Chondrocyte (in vitro differentiated cells): ENCODE measurements at places on chromosomes 5 and 9. TPM values are rescaled to one million over a fixed set of nuclear protein-coding genes. Genes with fewer than 3 reads are reported as not detected.

DNA sequence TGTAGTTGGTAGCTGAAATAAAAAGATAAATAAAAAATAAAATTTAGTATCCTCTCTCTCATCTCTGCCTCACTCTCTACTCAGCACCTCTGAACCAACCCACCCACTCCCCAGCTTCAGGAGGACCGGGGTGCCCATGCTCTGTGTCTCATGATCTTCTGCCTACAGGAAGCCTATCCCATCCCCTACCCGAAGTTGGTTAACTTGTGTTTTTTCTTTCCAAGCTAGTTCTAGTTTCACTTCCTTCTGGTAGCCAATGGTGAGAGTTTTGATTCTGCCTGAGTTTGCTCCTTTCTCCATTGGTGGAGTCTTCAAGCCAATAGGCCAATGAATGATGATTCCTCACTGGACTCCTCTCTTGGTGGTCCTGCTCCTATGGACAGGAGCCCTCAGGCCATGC is 32.1 kb downstream of the SNX24 start:
- no peak for DNase-seq
- no peaks in the 10 kb centered on the region for H3K27me3 ChIP-seq
- H3K4me3 ChIP-seq: no peak overlapping the region

- H3K36me3 ChIP-seq: peaks cover 5% of the 10 kb centered on the region
- H3K4me1 ChIP-seq: no peaks in the 10 kb centered on the region
- H3K4me3 ChIP-seq: no peak overlapping the region
Measured at GRCh38 chr9:17470036-17470813, 108.6 kb upstream of the SH3GL2 start.

DNA sequence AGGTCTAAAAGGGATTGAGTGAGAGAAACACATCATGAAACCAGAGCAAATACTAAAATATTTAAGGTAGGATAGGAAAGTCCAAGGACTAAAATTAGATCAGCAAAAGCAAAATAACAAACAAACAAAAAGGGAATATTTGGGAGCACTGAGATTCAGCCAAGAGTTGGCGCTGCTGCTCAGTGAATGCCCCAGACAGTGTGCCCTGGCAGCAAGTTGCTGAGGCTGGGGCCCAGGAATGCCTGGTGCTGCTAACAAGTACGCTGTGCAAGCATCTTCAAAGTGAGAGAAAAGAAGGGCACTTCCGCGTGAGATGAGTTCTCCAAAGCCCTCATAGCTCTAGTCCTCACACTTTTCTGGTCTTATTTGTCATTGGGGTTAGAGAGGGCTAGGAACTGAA is 603.3 kb downstream of the EFNA5 start:
- no peak overlapping the region for H3K4me3 ChIP-seq

- DNase-seq: no peak
- no peak overlapping the region for H3K4me3 ChIP-seq
- H3K36me3 ChIP-seq: peaks cover 3% of the 10 kb centered on the region
- H3K4me1 ChIP-seq: peaks cover 4% of the 10 kb centered on the region
- no peak overlapping the region for H3K27ac ChIP-seq
Measured at GRCh38 chr5:79702606-79703380, 13.2 kb downstream of the CMYA5 start.

DNA sequence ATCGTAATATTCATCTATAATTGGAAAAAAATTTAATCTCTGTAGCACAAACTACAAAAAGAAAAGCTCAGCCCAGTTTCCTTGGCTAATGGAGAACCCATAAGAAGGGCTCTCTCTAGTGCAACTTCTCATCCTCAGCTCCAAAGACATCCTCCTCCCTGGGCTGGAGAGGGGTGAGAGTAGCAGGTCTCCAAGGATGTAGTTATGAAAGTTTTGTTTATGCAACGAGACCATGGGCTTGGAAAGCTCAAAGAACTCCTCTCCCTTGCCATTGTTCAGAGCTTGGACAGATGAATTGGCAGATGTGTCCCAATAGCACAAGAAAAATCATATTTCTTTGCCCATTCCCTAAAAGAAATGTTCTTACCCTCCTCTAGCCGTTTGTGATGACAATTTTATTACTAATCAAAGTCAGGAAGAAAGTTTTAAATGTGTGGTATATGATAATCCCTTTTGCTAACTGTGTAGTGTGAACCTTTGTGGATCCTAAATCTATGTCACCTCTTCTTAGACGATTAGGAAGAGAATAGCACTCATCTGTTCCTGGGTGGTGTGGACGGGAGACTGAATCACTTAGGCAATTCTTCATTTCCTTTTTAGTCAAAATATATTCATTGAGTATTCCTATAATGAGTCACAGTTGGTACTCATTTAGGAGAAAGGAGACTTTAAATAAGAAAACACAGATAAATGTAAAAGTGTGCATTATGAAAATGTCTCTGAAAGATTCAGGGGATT is 52.2 kb downstream of the GARNL3 start:
- no peak overlapping the region for H3K27ac ChIP-seq
- peaks cover 15% of the 10 kb centered on the region for H3K4me1 ChIP-seq
- peaks cover 15% of the 10 kb centered on the region for H3K36me3 ChIP-seq

DNA sequence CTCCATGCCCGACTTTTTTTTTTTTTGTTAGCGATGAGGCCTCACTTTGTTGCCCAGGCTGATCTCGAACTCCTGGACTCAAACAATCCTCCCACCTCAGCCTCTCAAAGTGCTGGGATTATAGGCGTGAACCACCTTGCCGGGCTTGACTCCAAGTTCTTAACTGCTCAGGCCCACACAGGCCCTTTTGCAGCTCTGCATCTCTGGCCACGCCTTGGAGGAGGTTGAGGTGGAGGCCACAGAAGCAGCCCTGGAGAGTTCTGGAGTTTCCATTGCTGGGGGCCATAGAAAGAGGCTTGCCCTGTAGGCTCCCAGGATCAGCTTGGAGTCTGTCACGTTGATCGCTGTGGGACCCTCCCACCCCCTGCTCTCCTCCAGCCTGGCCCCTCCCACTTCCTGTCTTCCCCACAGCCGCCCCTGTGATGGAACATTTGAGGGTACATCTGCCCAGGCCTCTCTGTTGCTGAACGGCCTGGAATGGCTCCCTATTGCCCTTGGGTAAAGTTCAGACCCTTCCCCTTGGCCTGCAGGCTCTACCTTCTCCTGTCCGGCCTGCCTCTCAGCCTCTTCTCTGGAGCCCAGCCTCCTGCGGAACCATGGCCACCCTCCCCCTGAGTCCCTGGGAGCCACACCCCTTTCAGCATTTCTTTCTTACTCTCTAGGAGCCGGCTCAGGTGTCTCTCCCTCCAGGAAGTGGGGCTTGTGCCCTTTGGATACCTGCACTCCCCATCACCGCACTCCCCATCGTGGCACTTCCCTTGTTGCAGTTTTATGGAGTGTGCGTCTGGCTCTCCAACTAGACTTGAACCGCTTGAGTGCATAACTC is 30.4 kb upstream of the IER5L start:
- no peak for DNase-seq
- no peaks in the 10 kb centered on the region for H3K36me3 ChIP-seq
- H3K27me3 ChIP-seq: no peaks in the 10 kb centered on the region
- H3K27ac ChIP-seq: no peak overlapping the region

- H3K36me3 ChIP-seq: peaks cover 1% of the 10 kb centered on the region
- H3K4me1 ChIP-seq: peaks cover 5% of the 10 kb centered on the region
- H3K27ac ChIP-seq: no peak overlapping the region
Measured at GRCh38 chr5:98415663-98416062, 357.8 kb upstream of the RGMB start.

DNA sequence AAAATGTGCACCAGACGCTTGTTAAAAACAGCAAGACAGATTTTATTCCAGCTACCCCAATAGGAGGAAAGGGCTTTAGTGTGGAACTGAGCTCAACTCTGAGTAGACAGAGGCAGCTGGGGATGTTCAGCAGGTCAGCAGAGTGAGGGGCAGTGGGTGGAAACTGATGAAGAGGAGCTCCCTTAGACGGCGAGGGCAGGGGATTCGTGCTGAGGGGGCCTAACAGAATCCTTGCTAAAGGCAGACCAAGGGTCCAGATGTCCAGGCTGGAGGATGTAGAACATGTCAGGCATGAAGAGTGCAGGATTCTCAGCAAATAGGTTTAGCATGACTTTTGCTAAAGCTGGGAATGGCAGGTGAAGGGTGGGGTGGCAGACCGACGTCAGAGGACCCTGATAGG is 71.9 kb upstream of the OLFM1 start:
- no peaks in the 10 kb centered on the region for H3K36me3 ChIP-seq
- no peak overlapping the region for H3K4me3 ChIP-seq
- no peaks in the 10 kb centered on the region for H3K4me1 ChIP-seq
- peaks cover 42% of the 10 kb centered on the region for H3K27me3 ChIP-seq

DNA sequence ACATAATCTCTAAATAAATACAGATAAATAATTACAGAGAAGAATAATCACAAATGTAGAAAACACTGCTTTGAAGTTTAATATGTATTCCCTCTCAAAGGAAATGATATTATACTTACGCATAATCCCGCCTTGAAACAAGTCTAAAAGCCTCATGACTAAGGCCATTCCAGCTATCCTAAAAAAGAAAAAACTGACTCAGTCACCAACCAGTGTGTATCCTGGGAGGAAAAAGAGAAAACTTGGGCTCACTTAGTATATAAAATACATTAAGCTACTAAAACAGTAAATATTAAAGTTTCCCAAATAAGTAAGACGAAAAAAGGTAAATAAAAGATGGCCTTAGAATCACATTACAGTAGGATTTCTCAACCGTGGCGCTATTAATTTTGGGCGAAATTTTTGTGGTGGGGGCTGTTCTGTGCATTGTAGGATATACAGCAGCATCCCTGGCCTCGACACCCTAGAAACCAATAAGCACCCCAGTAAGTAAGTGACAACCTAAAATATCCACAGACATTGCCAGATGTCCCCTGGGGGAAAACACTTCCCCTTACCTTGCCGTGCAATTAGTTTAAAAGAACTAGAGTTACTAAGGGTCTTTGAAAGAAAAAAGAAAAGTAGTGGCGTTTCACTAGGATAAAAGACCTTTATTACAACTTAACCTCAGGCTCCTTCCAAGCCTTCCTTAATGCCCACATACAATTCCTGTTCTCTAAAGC is 1.1 kb downstream of the HSPA9 start:
- H3K4me3 ChIP-seq: peak overlapping the region; percentile 92

CDH9 gene
- total RNA-seq: not detected in 3 replicates

TPPP gene
- 0.07 to 0.70 TPM (median 0.56 TPM) in 3 replicates for total RNA-seq

CPLANE1 gene
- 23.9 to 36.7 TPM (median 25.8 TPM) in 3 replicates for total RNA-seq

ADAMTS2 gene
- total RNA-seq: 17.9 to 93.2 TPM (median 91.2 TPM) in 3 replicates

MACIR gene
- 10.2 to 16.9 TPM (median 16.0 TPM) in 3 replicates for total RNA-seq

DDX4 gene
- total RNA-seq: not detected in 3 replicates
